Hepatocyte (in vitro differentiated cells): ENCODE measurements at places on chromosomes 5 and 9. TPM values are rescaled to one million over a fixed set of nuclear protein-coding genes. Genes with fewer than 3 reads are reported as not detected.
A peak's percentile ranks its signal among the peaks of the same experiment; 100 is the strongest.

PPIC gene
- 233 and 249 TPM in 2 replicates for polyA plus RNA-seq

TTLL11 gene
- 5.5 and 7.5 TPM in 2 replicates for polyA plus RNA-seq

PCDHGB1 gene
- 0.57 TPM in 1 of 2 replicates, not detected in the other for polyA plus RNA-seq

CCDC180 gene
- polyA plus RNA-seq, result 0.83 and 1.3 TPM in 2 replicates

PLPP1 gene
- polyA plus RNA-seq, result 80.1 and 89.3 TPM in 2 replicates

CDH10 gene
- polyA plus RNA-seq, result 3.2 and 3.9 TPM in 2 replicates

PTGER4 gene
- 1.4 and 3.6 TPM in 2 replicates for polyA plus RNA-seq

CCT5 gene
- 182 and 203 TPM in 2 replicates for polyA plus RNA-seq

PCDHA3 gene
- 0.12 and 0.49 TPM in 2 replicates for polyA plus RNA-seq

PCDHA12 gene
- polyA plus RNA-seq, result 7.2 and 7.8 TPM in 2 replicates

- H3K4me3 ChIP-seq, result no peak overlapping the region
- H3K27ac ChIP-seq, result no peak overlapping the region
- peaks cover 6% of the 10 kb centered on the region for H3K4me1 ChIP-seq
Observed at GRCh38 chr9:126705767-126706697, 92.3 kb downstream of the LMX1B start.

GRCh38 chr9:15420796-15421195, 1.9 kb upstream of the SNAPC3 start:
- H3K4me3 ChIP-seq, result no peak overlapping the region
- H3K36me3 ChIP-seq, result no peaks in the 10 kb centered on the region
- H3K27ac ChIP-seq, result no peak overlapping the region

GRCh38 chr5:16628376-16628775, 11.6 kb upstream of the RETREG1 start:
- H3K4me3 ChIP-seq, result no peak overlapping the region
- H3K4me1 ChIP-seq, result no peaks in the 10 kb centered on the region
- no peak overlapping the region for H3K27ac ChIP-seq
- no peak for DNase-seq
- no peaks in the 10 kb centered on the region for H3K27me3 ChIP-seq
- H3K36me3 ChIP-seq, result no peaks in the 10 kb centered on the region

DNA sequence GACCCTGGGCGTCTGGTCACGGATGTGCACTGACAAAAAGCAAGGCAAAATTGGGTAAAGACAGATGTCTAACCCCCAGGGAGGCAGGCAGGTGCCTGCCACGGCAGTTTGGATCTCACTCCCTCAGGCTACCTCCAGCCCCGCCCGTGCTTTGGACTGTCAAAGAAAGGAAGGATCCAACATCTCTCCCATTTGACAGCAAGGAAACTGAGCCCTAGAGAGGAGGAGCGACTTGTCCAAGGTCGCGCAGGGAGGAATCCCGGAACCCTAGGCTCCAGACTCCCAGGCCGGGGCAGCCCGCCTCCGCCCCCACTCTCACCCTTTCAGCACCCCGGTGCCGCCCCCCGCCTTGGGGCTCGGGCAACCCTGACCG, 376 bp downstream of the GOLGA1 start:
- DNase-seq, result no peak
- H3K36me3 ChIP-seq, result no peaks in the 10 kb centered on the region
- H3K27ac ChIP-seq, result peak overlapping the region; percentile 95
- peaks cover 5% of the 10 kb centered on the region for H3K4me1 ChIP-seq
- no peaks in the 10 kb centered on the region for H3K27me3 ChIP-seq

DNA sequence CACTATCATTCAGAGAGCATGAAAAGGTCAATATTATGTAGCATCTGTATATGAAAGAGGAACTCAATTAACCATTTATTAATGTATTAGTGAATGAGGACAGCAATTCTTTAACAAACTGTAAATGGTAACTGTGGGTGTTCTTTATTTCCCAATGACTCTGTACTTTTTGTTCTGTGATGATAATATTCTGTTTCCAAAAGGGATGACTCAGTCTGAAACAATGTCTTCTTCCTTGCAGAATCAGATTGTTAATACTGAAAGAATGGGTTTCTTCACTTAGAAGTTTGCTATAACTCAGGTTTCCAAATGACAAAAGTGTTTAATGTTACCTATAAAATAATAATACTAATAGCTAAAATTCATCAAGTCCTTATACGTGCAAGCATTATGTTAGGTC, 1518.7 kb upstream of the WWC1 start:
- no peak overlapping the region for H3K27ac ChIP-seq
- no peaks in the 10 kb centered on the region for H3K36me3 ChIP-seq
- H3K4me1 ChIP-seq, result no peaks in the 10 kb centered on the region
- DNase-seq, result no peak

DNA sequence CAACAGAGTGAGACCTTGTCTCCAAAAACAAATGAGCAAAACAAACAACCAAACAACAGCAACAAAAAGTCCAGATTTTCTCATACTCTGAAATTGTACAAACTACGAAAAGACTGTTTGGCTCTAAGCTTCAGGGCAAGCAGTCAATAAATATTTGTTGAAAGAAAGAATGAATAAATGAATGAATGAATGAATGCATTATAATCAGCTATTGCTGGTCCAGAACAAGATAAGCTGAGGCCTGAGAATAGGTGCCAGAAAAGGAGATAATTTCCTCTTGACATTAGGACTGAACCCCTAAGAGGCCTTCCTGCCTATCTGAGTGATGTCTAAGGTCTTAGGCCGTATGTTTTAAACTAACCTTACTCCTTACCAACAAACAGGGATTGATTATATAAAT, 99.2 kb upstream of the IL6ST start:
- H3K36me3 ChIP-seq, result no peaks in the 10 kb centered on the region
- no peaks in the 10 kb centered on the region for H3K27me3 ChIP-seq
- H3K27ac ChIP-seq, result no peak overlapping the region
- no peak for DNase-seq
- H3K4me1 ChIP-seq, result peaks cover 11% of the 10 kb centered on the region

DNA sequence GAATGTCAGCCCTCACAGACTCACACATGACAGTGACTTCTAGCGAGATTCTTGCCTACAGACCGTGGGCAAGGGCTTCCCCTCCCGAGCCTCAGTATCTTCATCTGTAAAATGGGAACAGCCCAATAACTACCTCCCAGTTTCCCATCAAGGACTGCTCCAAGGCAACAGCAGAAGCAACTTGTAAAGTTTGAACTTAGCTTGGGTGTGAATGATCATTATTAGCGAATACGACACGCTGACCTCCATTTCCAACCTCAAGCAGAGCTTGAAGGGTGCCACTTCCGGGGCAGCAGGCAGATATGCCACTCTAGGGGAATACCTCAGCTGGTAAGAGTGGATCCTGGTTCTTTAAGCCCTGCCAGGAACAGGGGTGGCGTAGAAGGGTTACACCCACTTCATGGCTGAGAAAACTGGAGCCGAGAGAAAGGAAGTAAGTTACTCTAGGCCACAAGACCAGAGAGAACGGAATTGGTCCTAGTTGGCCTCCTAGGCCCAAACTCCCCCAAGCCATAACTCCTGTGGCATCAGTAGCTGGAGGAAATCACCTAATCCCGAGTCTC, 2.0 kb downstream of the RNF44 start:
- peaks cover 38% of the 10 kb centered on the region for H3K4me1 ChIP-seq
- DNase-seq, result no peak
- no peaks in the 10 kb centered on the region for H3K27me3 ChIP-seq
- peak overlapping the region; percentile 96 for H3K27ac ChIP-seq
- no peaks in the 10 kb centered on the region for H3K36me3 ChIP-seq

- no peak overlapping the region for H3K4me3 ChIP-seq
- no peaks in the 10 kb centered on the region for H3K27me3 ChIP-seq
- H3K36me3 ChIP-seq, result no peaks in the 10 kb centered on the region
- no peaks in the 10 kb centered on the region for H3K4me1 ChIP-seq
Observed at GRCh38 chr5:127101935-127102334, 28.6 kb upstream of the C5orf63 start.

- no peak overlapping the region for H3K27ac ChIP-seq
- no peaks in the 10 kb centered on the region for H3K27me3 ChIP-seq
- DNase-seq, result no peak
- no peaks in the 10 kb centered on the region for H3K36me3 ChIP-seq
Observed at GRCh38 chr5:134430001-134430569, 18.4 kb upstream of the CDKN2AIPNL start.

GRCh38 chr5:81213070-81213469, 20.1 kb upstream of the CKMT2 start:
- H3K4me1 ChIP-seq, result no peaks in the 10 kb centered on the region
- H3K27ac ChIP-seq, result peak overlapping the region; percentile 34
- no peaks in the 10 kb centered on the region for H3K27me3 ChIP-seq
- no peak overlapping the region for H3K4me3 ChIP-seq
- no peaks in the 10 kb centered on the region for H3K36me3 ChIP-seq

DNA sequence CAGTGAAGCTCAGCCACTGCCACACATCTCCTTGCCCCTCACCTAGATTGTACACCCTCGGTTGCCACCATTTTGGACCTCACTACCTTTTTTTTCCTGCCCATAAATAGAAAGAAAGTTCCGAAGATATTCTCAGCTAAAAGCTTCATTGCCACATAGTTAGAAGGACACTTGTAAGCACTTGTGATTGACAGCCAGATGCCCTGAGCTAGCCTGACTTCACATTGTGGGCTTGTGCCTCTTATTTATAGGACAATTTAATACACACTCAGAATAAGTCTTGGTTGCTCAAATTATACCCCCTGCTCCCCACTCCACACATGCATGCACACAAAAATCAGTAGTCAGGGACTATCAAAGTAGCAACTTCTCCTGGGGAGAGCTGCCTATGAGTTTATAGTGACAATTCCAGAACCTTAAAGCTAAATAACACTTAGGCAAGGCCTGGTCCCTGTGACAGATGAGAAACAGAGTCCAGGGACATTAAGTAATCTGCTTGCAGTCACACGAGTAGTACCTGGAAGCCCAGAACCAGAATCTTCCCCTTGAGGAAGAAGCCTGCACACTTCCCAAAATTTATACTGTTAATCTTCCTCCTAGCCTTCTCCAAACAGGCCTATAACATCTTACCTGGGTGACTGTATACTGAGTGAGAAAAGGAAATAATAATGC, 184.8 kb downstream of the BRINP1 start:
- no peak overlapping the region for H3K4me3 ChIP-seq
- no peaks in the 10 kb centered on the region for H3K27me3 ChIP-seq
- no peaks in the 10 kb centered on the region for H3K4me1 ChIP-seq
- no peak for DNase-seq

DNA sequence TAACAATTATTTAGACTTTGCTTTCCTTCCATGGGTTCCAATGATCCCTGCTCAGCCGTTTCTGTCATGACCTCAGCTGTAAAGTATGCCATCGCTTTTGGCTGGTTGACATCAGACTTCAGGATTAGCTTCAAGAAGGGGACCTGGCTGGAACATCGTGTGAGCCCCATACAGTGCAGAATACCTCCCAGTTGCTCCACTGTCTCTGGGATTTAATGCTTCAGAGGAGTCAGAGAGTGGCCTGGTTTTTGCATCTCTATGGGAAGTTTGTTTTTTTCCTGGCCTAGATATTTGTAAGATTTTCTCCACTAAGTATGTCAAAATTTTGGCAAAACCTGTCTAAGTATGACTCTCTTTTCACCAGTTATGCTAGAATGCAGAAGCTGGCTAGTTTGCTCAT, 216.9 kb downstream of the GABBR2 start:
- H3K27me3 ChIP-seq, result no peaks in the 10 kb centered on the region
- H3K36me3 ChIP-seq, result no peaks in the 10 kb centered on the region
- no peak overlapping the region for H3K27ac ChIP-seq
- peaks cover 5% of the 10 kb centered on the region for H3K4me1 ChIP-seq
- peak; percentile 30 for DNase-seq
- H3K4me3 ChIP-seq, result no peak overlapping the region
